ENCODE measurements at places on chromosomes 3 and 15.

GRCh38 chr3:10260211-10260701 lies 12.0 kb downstream of the TATDN2 start:
- no peak for DNase-seq

GRCh38 chr3:29745232-29745870 lies 464.5 kb downstream of the RBMS3 start:
- no peak for DNase-seq

DNA sequence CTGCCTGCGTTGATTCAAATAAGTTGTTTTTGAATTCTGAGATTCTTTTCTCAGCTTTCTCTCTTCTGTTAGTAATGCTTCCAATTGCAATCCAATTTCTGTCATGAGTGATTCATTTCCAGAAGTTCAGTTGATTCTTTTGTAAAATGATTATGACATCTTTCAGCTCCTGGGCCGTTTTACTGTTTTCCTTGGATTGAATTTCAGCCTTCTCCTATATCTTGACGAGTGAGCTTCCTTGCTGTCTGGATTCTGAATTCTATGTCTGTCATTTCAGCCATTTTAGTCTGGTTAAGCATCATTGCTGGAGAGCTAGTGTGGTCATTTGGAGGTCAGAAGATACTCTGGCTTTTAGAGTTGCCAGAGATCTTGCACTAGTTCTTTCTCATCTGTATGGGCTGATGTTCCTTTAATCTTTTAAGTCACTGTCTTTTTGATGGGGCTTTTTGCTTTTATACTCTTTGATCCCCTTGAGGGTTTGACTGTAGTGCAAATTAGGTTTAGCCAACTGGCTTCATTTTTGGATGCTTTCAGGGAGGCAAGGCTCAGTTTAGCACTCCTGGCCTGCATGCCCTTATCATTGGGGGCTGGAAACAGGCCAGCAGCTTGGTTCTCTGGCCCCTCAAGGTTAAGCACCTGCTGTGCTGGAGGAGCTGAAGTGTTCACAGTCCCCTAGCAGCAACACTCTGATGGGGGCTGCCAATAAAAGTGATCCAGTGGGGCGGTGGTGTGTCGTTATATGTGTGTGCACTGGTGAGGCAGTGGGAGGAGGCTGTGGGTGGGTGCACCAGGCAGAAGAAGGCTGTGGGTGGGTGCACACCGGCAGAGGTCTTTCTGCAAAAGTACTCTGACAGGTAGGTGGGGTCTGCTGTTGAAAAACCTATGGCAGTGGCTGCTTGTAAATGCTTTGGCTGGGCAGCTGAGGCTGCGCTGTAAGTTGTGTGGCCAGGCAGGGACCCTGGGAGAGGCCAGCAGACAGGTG lies 51.2 kb downstream of the MCTP2 start:
- no peak for DNase-seq

GRCh38 chr3:58635371-58636285 lies 30.9 kb downstream of the FAM3D start:
- no peak for DNase-seq

DNA sequence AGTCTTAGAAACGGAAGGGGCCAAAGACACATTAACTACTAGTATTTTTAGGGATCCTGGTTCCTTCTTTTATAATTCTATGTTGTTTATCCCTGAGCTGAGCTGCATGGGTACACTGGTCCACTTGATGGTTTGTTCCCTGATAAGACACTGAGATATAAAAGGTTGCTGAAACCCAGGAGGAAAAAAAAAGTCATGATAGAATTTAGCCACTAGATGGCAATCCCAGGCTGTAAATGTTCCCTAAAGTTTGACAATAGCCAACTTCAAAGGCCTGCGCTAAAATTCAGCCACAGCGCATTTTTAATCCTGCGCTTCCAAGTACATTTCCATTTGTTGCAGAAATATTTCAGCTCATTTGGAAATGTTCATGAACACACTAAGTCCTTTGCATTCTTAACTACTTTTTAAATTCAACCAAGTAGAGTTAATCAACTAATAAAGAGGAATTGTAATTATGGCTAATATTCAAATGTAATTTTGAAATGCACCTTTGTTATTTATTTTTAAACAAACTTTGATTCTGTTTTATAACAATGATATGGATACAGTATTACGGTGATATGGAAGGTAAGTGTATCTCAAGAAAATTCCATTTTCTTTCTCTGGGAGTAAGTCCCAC lies 249.3 kb upstream of the FEZF2 start:
- peak; percentile 18 for DNase-seq

DNA sequence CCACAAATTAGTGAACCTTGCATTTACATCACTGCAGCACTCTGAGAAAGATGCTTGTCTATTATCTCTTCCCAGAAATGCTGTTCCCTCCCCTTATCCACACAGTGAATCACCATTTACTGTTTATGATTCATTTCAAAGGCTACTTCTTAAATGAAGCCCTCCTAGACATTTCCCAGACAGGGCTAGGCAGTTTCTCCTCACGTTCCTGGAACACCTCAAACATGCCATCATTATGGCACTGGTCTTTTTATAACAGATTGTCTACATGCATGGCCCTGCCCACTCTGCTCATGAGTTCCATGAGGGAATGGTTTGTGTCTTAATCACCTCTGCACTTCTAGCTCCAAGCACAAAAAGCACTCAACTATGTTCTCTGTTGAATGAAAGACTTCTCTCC lies 32.2 kb upstream of the TM2D3 start:
- no peak for DNase-seq

DNA sequence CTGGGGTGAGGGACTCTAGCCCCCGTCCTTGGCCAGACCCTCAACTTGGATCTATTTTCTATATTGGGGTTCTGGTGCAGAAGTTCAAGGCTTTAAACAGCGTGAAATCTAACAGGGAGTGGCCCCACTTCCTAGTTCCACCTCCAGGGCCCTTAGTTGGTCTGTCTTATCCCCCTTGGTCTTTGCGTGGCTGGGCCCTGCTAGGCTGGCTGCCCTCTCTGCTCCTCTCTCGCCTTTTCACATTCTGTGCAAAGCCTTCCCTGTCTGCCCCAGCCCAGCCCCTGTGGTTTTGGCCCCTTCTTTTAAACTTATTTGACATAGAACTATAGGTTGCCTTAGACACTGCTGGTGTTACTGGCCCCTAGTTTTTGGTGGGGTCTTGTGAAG lies 5.6 kb downstream of the PPCDC start:
- DNase-seq: no peak

GRCh38 chr15:65792138-65792987 lies at the start of gene DENND4A:
Gene DENND4A, minus strand, starts transcription at chr15:65792293. Its CDS starts 35,843 bp downstream, at chr15:65756450.
- peak; percentile 97 for DNase-seq

DNA sequence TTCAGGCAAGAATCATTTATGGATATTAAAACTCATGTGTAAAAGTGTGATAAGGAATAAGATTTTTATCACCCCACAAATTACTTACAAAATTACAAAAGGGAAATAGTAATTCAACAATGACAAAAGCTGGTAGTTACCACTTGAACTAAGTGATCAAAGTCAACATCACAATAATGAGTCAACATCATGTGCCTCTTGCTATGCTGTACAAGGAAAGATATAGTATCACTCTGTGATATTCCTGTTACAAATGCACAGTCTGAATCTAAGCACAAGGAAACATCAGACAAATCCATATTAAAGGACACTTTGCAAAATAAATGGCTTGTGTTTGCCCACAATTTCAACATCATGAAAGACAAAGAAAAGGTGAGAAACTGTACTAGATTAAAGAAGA lies 90.5 kb upstream of the PLCL2 start:
- DNase-seq: no peak

- no peak for DNase-seq
Observed at GRCh38 chr3:168250415-168250861, 154.7 kb upstream of the GOLIM4 start.

GRCh38 chr3:99637016-99637367 lies 1.4 kb upstream of the COL8A1 start:
- DNase-seq: no peak

- no peak for DNase-seq
Observed at GRCh38 chr3:101038393-101038792, 45.2 kb upstream of the ABI3BP start.

- DNase-seq: no peak
Observed at GRCh38 chr3:143654906-143655305, 193.4 kb downstream of the SLC9A9 start.

DNA sequence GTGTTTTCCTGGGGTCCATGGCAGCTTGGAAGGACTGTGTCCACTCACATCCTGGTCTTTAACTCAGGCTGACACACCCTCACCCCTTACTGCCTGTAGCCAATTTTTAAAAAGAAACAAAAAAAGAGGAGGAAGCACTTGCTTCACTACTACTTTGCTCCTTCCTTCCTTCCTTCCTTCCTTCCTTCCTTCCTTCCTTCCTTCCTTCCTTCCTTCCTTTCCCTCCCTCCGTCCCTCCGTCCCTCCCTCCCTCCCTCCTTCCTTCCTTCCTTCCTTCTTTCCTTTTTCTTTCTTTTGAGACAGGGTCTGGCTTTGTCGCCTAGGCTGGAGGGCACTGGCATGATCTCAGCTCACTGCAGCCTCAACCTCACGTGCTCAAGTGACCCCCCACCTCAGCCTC lies 25.5 kb upstream of the AKAP13 start:
- no peak for DNase-seq

DNA sequence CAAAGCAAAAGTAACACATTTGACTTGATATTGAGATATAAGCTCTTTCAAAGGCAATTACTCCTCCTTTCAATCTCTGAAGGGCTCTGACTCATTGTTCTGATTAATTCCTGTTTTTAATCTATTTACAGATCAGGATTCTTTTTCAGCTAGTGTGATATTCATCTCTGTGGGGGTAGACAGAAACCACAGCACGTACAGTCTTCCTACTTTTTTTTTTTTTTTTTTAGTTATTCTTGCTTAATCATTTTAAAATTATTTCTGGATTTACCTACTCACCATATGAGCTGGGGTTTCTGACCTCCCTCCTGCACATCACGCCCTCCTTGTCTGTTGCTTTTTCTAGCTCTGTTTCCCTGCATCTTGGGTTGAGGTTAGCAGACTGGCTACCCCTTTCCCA lies 1.4 kb downstream of the CNTN3 start:
- no peak for DNase-seq

GRCh38 chr3:186283651-186284348 lies 78.2 kb downstream of the DGKG start:
- DNase-seq: no peak

Measured in colonic mucosa (tissue), 4 donors.